ENCODE measurements at places on chromosomes 13 and 19.

DNA sequence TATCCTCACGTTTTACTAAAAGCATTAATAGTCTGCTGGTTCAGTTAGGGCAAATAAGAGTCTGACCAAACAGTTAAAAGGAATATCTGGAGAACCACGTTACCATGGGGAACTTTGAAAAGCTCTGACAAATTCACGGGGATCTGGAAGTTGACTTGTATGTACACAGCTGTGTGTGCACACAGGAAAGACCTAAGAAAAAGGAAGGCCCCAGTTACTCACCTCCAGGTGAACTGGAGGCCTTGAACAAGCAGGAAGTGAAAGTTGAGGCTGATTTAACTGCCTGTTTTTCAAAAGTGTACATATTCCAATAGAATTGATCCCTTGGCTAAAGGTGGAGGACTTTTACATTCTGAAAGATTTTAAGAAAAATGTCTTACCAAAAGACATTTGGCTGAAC lies 1891.6 kb upstream of the PCDH20 start:
- no peak for DNase-seq

GRCh38 chr13:112441779-112442310 lies 65.7 kb downstream of the SPACA7 start:
- DNase-seq = no peak

- no peak for DNase-seq
Measured at GRCh38 chr13:74111399-74111798, 22.8 kb downstream of the KLF12 start.

GRCh38 chr13:40486518-40487163 lies 179.8 kb downstream of the FOXO1 start:
- no peak for DNase-seq

GRCh38 chr19:43966079-43966694 lies 15.2 kb downstream of the ZNF221 start:
- no peak for DNase-seq

DNA sequence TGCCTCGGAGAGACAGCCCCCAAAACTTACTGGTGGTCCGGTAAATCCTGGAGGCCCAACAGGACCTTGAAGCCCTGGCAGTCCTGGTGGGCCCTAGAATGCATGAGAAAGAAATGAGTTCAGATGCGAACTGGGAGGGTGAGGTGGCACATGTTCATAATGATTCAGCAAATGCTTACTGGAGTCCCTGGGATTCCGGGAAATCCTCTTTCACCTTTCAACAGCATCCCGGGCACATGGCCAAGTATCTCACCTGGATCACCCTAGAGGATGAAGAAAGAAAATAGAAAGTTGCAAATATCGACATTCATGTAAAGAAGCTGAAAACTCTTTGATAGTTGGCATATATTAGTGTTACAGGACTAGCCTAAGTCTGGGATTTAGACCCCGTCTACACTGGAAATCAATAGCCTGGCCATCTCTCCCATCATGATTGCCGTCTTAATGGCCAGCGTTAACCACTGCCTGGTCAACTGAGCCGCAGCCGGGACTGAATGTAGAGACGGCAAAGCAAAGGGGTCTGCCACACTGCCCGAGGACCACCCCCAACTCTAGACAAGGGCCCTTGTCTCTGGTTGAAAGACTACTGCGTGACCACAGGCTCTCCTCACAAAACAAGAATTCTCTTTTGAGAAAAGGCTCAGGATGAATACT lies 96.9 kb downstream of the COL4A1 start:
- DNase-seq = peak; percentile 21

GRCh38 chr19:34475026-34475974 lies 6.3 kb upstream of the WTIP start:
- no peak for DNase-seq

DNA sequence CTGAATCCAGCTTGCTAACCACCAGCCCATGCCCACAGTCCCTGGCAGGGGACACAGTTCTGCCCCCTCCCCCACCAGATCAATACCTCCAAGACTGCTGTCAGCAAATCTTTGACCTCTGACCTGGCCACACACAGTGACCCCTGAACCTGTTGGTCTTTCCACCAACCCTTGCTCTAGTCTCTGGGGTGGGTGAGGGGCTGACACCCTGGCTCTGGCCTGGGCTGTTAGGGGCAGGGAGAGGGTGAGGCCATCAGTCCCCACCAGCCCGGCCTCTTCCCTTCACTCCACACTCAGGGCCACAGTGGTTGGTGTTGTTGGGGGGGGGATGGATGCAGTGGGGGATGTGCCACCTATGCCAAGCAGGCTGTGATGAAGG lies 21.8 kb upstream of the SLC7A10 start:
- no peak for DNase-seq

DNA sequence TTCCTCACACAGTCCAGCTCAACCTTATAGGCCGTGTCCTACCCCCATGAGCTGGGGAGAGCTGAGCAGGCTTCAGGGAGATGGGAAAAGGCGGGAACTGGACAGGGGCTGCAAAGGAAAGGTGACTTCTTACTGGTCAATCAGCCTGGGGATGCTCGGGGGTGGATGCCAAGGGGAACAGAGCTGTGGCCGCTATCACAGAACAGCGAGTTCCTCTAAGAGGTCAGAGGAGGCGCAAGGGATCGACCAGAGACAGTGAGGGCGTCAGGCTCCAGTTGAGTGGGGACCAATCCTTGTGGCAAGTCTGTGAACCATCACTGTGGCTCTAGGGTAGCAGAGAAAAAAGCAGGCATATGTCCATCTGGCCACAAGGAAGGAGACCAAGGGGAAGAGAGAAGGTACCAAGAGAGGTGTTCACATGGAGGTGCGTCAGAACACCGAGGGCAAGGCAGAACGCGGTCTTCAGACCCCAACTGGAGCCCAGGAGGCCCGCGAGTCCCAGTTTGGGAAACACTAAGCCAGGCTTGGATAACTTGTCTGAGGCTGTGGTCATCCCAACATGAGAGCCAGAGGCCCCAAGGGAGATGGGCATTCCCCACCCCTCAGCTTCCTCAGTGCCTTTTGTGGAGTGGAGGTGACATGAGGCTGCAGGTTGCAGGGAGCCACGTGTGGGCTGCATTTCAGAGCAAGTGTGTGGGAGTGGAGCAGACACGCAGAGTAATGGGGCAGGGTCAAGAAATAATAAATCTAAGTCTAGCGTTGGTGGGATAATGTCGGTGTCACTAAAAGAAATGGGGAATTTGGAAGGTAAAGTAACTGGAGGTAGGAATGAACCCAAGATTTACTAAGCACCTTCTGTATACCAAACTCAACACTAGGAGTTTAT lies 3.9 kb downstream of the F10 start:
- no peak for DNase-seq

GRCh38 chr19:33622809-33623511 lies 1.2 kb downstream of the CHST8 start:
- DNase-seq = peak; percentile 15

DNA sequence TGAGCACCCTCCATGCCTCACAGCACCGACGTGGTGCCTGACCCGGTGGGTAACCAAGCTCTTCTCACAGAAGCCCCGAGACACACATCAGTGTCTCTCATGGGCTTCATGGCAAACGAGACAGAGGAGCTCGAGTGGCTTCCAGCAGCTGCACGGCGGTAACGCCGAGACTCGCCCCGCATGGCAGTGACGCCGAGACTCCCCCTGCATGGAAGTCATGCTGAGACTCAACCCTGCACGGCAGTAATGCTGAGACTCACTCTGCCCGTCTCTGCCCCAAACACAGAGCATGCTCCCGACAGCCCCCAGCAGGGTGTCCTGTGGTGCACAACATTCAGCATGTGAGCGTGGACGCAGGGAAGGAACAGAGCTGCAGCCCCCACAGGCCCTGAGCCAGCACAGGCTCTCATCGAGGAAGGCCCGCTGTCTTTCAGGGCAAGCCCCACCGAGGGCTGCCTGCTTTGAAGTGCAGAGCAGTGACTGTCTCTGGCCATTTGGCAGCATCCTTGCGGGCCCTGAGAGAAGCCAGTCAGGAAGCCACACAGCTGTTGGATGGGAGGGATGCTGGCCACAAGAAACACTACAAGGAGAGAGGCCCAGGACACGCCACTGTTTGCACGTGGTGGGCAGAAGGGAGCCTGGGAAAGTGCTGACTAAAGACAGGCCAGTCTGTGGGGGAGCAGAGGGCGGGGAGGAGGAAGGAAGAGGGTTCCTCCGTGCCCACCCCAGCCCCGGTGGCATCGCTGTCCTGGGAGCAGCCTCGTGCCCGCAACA lies 9.5 kb downstream of the GAS6 start:
- peak; percentile 52 for DNase-seq

DNA sequence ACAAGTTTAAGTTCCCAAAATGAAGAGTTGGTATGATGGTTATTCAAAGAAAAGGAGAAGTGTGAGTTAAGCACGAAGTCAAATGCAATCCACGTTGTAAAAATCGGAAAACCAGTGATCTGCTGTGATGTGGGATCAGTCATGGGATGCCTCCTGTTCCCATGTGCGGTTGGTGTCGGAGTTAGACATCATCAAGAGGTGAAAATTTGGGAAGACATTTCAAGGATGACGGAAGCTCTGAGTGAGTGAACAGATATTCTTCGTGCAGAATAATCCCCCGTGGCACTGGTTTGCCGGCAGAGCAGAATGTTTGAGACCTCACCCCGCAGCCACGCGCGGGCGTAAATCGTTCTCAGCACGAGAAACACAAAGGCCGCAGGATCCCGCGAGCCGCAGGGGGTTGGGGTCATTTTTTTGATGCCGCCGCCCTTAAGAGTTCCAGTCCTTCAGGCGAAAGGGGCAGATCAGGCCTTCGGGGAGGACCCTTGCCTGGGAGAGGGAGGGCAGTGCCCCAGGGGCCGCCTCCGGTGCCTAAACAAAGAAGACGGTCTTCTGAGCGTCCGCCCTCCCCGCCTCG lies 13.7 kb upstream of the SOX1 start:
- DNase-seq = no peak

DNA sequence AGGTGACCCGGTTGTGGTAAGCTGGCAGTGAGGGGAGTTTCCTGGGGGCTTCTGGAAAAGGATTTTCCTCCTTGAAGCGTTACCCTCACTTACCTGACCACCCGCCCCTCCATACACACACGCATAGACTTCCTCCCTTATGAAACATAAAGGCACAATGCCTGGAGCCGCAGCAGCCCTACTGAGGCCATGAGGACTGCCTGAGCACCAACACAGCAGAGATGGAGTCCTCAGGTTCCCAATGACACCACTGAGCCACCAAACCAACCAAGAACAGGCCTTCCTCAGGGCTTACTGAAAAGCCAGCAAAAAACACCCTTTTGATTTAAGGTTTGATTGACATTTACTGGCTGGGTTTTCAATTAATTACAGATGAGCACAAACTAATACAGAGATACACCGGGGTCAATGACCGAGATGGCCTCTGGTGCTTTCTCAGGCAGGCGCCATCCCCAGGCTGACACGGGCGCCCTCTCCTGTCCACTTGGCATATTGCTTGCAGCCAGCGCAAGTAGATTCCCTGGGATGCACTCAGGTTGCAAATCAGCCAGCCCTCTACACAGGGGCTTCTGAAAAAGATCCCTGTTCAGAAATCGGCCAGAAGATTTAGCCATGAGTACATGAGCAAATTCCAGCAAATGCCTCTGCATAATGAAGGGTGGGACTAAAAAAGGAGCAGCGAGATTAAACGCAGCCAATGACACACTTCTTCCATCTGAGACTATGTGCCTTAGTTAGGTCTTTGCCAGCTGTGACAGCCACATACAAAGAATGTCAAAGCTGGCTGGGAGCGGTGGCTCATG lies 14.8 kb downstream of the OPA3 start:
- DNase-seq = no peak

- DNase-seq = no peak
Measured at GRCh38 chr13:78655906-78656305, 3.0 kb downstream of the OBI1 start.

DNA sequence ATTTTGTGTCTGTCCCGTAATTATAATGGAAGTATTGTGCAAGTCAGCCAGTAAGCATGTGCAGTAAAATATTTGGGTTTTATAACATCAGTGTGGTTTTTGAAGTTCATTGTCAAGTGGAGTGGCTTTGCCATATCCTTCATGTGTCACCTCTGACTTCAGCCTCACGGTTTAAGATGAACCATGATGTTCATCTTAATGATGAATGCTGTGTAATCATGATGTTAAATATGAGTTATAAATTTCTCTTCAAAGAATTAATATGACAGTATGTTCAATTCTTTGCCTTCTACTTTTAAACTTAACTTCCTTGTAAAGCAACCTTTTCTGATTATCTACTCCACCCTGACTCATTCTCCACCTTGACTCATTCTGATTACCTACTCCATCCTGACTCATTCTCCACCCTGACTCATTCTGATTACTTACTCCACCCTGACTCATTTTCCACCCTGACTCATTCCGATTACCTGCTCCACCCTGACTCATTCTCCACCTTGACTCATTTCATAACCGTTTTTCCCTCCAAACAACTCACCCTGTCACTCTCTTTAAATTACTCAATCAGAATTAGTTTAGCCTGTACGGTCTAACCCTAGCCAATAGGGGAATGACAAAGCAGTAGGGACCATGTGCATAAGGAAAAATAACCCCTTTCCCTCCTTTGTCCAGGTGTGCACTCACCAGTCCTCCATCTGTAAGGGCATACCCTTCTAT lies 50.3 kb upstream of the ANKRD10 start:
- no peak for DNase-seq

DNA sequence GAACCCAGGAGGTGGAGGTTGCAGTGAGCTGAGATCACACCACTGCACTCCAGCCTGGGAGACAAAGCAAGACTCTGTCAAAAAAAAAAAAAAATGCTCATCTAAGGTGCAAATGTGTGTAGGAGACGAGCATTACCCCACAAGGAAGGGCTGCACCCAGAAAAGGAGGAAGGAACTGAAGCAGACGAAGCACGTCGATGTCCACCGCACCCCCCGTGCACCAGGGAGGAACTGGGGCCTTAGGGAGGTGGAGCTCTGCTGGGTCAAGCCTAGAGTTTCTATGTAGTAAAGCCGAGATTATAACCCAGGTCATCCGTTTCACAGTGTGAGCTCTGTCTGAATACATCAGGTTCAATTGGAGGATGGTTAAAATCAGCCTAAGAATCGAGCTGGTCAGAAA lies 1.1 kb downstream of the VSTM1 start:
- no peak for DNase-seq

GRCh38 chr13:80962855-80963254 lies 621.9 kb upstream of the SPRY2 start:
- no peak for DNase-seq

- DNase-seq = no peak
Measured at GRCh38 chr13:64866331-64866730, 2363.8 kb downstream of the PCDH9 start.

GRCh38 chr19:28737021-28737895 lies 475.7 kb downstream of the UQCRFS1 start:
- DNase-seq = no peak

- DNase-seq = no peak
Measured at GRCh38 chr13:42873081-42873480, 91.7 kb downstream of the FAM216B start.

- no peak for DNase-seq
Measured at GRCh38 chr19:53466726-53467484, 628 bp upstream of the ZNF813 start.

DNA sequence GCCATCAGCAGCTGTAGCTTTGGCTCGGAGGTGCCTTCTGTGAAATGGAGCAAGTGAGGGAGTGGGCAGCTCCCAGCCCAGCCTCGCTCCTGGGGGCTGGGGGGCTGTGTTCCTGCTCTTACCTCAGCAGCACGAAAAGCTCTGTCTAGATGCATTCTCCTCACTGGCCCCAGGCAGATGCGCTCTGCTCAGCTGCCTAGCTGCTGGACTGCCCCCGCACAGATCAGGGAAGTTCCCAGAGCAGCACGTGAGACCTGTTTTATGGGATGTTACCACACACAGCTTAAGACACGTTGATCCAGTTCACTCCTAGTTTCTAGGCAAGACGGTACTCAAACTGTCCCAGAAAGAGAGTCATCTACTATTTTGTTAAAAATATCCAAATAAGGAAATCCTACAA lies 13.6 kb downstream of the LCP1 start:
- DNase-seq = no peak

GRCh38 chr13:25702386-25702785 lies 330.6 kb downstream of the ATP8A2 start:
- DNase-seq = no peak

- DNase-seq = no peak
Measured at GRCh38 chr19:43741075-43741825, 13.5 kb downstream of the SMG9 start.
